Fibroblast of villous mesenchyme (primary cell): ENCODE measurements at places on chromosomes 12 and 14.

- DNase-seq = no peak
Observed at GRCh38 chr12:88419794-88420193, 160.5 kb downstream of the KITLG start.

DNA sequence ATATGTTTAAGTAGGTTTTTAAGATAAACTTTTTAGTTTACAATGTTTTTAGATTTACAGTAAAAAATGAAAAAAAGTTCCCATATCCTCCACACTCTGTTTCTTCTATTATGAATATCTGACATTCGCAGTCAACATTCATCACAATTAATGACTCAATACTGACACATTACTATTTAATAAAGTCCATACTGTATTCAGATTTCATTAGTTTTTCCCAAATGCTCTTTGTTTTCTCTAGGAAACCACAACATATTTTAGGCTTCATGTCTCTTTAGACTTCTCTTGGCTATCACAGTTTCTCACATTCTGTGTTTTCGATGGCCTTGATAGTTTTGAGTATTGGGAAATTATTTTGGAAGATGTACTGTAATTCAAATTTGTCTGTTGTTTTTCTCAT lies 399.8 kb downstream of the SLC6A15 start:
- no peak for DNase-seq

DNA sequence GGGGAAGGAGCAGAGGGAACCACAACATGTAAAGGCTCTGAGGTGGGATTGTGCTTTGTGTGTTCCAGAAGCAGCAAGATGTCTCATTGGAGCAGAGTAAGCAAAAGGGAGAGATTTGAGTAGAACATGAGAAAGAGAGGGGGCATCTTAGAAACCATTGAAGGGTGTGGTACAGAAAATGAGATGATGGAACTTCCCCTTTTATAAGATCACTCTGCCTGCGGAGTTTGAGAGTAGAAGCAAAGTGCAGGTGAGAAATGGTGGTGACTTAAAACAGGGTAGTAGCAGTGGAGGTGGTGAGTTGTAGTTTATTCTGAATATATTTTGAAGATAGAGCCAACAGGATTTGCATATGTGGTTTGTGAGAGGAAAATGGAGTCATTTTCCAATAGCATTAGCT lies 56.0 kb downstream of the FBXO34 start:
- DNase-seq = no peak

- DNase-seq = no peak
Observed at GRCh38 chr14:43475757-43476156, 1031.3 kb downstream of the FSCB start.

GRCh38 chr12:67807814-67808213 lies 159.3 kb downstream of the DYRK2 start:
- peak; percentile 65 for DNase-seq

DNA sequence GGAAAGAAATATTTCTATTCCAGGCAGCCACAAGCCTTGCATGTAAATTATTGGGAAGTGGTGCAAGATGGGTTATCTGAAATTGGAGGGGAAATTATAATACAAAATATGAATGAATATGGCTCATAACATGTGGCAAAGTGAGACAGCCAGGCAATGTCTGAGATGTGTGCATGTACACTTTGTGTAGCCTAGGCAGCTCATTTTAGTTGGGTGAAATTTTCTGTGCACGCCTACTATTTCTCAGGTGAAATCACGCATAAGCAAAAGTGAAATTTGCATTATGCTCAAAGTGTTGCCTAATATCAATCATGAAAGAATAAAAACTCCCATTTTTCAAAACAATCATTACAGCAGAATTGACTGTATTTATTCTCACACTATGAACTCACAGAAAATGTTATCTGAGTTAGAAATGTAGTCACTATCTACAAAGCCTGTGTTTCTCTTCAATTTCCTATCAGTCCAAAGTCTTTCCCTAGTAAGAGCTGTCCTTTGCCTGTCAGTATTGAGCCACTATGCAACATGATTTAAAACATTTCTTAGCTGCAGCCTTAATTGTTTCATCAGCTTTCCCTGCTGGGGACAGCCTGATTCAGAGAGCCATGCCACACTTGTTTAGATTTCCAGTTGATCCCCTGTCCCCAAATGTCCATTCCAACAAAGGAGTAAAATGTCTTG lies 80.7 kb downstream of the EPS8 start:
- DNase-seq = no peak

GRCh38 chr12:112359290-112359689 lies 22.9 kb downstream of the HECTD4 start:
- DNase-seq = no peak

GRCh38 chr14:32602699-32603098 lies 273.6 kb downstream of the AKAP6 start:
- no peak for DNase-seq

DNA sequence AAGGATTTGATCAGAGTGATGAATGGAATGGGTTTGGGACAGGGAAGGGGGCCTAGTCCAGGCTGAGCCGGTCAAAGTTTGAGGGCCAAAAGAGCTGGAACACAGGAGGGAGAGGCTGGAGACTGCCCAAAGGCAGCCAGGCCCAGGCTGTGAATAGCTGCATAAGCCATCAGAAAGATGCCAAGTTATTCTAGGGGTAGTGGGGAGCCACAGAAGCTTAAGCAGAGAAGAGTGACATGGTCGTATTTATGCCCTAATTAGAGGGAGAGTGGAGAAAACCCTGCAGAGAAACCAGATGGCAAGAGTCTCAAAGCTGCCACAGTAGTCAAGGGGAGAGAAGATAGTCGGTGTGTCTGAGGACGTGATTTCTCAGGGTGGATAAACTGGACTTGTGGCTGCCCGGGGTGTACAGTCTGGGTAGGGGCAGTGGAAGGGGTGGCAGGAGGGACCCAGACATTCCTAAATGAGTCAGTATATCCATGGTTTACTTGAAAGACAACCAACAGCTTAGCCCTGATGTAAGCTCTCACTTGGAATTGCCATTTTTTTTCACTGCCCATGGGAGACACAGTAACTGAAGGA lies 99.2 kb downstream of the PRICKLE1 start:
- no peak for DNase-seq

- DNase-seq = no peak
Observed at GRCh38 chr14:72942934-72943333, 16.7 kb downstream of the DCAF4 start.

- DNase-seq = no peak
Observed at GRCh38 chr12:131915000-131915689, 13.9 kb upstream of the PUS1 start.
